ENCODE measurements at places on chromosomes 16 and 17.

DNA sequence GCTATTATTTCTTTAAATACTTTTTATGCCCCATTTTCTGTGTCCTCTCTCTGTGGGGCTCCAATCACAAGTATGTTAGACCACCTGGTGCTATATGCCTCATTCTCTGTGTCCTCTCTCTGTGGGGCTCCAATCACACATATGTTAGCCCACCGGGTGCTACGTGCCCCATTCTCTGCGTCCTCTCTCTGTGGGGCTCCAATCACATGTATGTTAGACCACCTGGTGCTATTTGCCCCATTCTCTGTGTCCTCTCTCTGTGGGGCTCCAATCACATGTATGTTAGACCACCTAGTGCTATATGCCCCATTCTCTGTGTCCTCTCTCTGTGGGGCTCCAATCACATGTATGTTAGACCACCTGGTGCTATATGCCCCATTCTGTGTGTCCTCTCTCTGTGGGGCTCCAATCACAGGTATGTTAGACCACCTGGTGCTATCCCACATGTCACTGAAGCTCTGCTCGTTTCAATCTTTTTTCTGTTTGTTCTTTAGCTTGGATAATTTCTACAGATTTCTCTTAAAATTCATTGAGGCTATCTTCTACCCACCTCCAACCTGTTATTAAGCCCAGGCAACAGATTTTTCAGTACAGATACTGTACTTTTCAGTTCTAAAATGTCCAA lies 28.2 kb downstream of the LMF1 start:
- no peak for DNase-seq

- DNase-seq: no peak
Measured at GRCh38 chr16:31869511-31870201, 4.0 kb upstream of the ZNF267 start.

DNA sequence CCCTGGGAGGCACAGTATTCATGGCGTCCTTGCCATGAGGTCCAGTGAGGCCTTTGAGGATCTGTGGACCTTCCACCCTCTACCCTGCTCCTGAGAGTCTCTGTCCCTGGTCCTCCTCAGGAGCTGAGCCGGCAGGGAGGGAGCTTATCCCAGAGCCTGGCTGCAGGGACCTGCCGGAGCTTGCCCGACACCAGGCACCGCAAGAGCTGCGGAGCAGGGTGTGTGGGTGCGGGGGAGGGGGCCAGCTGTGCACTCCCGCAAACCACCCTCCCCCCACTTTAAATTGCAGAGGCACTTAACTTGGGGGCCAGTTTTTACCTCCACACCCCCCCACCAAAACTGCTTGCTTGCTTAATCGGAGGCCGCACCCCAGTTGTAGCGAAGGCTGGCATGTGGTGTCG lies 609 bp upstream of the ZNF750 start:
- DNase-seq: no peak

- no peak for DNase-seq
Measured at GRCh38 chr17:59839651-59840328, 53.0 kb downstream of the TUBD1 start.

GRCh38 chr16:49964973-49965372 lies 60.1 kb upstream of the CNEP1R1 start:
- no peak for DNase-seq

- DNase-seq: no peak
Measured at GRCh38 chr16:14424595-14424994, 205.5 kb downstream of the PARN start.

GRCh38 chr16:30903596-30903995 lies 7.2 kb downstream of the CTF1 start:
- DNase-seq: no peak
